ENCODE measurements at places on chromosomes 11 and 22. TPM values are rescaled to one million over a fixed set of nuclear protein-coding genes. Genes with fewer than 3 reads are reported as not detected.

DNA sequence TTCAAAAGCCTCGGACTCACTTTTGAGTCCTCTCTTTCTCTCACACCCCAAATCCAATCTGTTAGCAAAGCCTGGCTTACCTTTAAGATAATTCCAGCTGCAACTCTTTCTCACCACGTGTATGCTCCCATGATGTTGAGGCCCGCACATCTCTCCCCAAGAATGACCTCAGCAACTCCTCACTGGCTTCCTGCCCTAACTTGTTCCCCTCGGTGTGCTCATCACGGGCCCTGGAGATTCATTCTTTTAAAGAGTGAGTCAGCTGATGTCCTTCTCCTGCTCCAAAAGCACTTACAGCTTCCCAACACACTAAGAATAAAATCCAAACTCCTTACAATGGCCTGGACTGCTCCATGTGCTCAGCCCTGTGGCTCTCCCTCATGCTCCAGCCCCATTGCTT, 1041.3 kb downstream of the OPCML start:
- no peak for DNase-seq

GRCh38 chr11:22346282-22346681, 8.1 kb downstream of the SLC17A6 start:
- DNase-seq: no peak

- DNase-seq: no peak
Measured at GRCh38 chr11:32643526-32643925, 59.9 kb downstream of the EIF3M start.

DNA sequence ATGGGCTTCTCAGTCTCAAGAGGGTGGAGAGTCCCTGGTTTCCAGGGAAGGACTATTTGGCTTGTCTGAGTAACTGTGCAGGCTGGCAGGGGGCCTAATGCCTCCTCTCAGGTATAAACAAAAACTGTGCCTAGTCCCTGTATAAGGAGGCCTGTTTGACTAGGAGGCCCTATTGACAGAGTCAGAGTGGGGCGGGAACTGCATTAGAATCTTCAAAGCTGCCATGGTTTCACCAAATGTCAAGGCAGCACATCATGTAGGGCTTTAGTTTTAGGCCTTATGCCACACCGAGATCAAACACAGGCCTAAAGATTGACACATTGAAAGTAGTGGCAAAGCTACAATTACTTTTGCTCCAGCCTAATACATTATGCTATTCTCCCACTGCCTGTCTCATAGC, 611.5 kb upstream of the B3GAT1 start:
- DNase-seq: no peak

DNA sequence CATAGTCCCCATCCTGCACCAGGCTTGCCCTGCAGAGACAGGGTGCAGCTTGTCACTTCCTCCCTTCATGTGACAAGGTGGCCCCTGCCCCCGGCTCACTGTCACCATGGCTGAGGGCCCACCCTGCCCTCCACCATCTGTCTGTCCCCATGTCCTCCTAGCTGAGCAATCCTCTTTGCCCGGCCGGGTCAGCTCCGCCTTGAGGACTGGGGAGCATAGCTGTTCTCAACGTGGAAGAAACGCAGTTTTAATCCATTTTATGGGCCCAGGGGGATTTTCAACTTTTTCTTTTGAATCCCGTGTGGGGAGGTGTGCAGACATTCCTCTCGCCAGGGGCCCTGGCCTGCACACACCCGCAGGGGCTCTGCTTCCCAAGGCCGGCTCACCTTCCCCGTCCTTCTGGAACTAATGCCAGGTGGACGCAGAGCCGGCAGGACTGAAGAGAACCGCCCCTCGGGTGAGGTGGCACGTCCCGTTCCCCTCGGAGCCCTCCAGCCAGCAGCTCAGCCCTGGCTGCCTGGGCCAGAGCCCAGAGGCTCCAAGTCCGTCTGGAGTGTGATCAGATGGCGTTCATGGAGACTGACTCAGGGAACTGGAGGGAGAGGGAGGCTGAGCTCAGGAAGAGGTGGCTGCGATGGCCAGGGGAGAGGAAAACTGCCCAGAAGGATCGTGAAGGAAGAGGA, 1108.7 kb downstream of the BRD1 start:
- DNase-seq: no peak

DNA sequence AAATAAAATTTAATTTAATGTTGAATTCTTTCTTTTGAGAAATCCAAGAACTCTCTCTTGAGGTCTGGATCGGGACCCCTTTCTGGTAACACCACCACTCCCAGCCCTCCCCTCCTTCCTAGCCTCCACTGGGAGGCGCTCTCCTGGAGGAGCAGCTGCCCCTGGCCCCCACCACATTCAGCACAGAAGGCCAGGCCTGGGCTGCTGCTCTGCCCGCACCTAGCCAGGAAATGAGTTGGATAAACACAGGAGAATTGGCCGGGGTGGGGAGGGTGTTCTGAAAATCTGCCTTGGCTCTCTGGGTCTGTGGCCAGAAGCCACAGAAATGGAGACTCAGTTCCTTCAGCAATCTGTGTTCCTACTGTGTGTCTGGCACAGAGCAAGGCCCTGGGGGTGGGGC, 31.2 kb downstream of the C22orf42 start:
- no peak for DNase-seq

- no peak for DNase-seq
Measured at GRCh38 chr22:20889025-20889704, 28.0 kb upstream of the CRKL start.

DNA sequence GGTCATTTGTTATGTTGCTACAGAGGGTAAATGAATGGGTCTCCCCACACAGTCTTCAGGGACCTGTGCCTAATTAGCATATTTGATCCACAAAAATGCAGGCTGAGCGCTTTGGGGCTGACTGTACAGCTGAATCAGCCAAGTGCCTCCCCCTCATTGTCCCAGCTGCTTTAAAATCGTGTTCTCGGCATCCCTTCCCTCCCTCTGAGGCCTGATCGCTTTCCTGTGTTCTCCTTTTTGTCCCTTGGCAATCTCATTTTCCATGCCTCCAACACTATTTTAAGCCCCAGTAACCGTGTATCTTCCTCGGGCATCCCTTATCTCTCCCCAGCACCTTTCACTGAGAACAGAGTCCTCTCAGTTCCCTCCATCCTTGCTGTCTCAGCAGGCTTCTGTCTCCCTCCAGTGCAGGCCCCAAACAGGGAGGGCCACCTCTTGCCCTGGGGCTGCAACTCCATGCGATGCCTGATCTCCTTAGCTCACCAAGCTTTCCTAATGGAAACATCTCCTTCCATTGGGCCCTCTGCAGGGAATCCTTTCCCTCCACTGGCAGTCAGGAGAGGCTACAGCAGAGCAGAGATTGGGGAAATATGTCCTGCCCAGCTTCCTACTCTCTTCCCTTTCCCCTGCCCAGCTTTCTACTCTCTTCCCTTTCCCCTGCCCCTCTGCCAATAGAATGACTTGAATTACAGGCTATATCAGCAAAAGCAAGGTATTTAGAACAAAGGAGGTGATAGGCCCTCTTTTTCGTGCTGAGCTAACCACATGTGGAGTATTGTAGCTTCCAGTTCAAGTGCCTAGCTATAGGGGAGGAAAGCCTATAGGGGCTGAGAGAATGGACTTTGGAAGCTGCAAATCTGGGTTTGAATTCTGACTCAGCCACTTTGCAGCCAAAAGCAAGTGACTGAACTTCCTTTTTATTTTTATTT, 13.8 kb downstream of the UQCR10 start:
- no peak for DNase-seq

GRCh38 chr11:46222490-46223251, 54.8 kb upstream of the CREB3L1 start:
- no peak for DNase-seq

- no peak for DNase-seq
Measured at GRCh38 chr11:121589946-121590537, 137.3 kb upstream of the SORL1-AS1 start.

NKAPD1 gene
- total RNA-seq: 29.3 TPM

INS gene
- not detected for total RNA-seq

Data from urinary bladder (tissue), 4 donors.